MM.1S (cell line): ENCODE measurements at places on chromosomes 3 and 15.

DNA sequence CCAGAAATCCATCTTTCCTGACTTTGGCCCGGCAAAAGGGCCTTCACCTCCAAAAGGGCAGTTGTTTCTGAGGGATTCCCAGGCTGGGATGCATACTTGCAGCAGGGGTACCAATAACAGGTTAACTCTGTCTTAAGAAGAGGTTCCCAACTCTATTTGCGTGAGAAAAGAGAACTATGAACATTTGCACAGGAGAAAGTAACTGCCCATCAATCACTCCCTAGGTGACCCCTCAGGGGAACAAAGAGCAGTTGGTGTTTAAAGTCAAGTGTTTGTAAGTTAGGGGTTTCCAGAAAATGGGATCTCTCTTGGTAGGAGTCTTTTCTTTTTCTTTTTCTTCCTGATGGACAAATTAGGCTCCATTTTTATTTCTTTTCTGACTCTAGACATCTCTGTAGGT lies 97.3 kb downstream of the EPHB1 start:
- DNase-seq = no peak

GRCh38 chr3:59131016-59131766 lies 81.4 kb upstream of the CFAP20DC start:
- DNase-seq = no peak

GRCh38 chr3:53775834-53776251 lies 70.4 kb downstream of the CHDH start:
- DNase-seq = no peak

DNA sequence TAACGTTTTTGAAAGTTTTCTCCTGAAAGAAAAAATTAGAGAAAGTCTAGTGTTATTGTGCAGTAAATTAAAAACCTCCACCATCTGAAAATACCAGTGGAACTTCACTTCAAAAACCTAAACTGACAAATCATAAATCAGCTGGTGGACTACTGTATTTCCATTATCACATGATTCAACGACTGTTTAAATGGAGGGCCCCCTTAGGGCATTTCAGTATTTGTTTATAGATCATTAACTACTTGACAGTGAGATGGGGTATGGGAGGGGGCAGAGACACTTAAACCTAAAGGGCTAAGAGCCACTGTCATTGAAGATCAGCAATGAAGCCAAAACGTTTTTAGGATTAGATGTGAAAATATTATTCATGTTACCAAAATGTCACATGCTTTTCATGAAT lies 8.8 kb upstream of the C15orf61 start:
- DNase-seq = no peak

GRCh38 chr3:135240426-135240825 lies 445.4 kb downstream of the EPHB1 start:
- no peak for DNase-seq
